Cortex of kidney (tissue), 1 donor: ENCODE measurements at places on chromosomes 5 and 9.

DNA sequence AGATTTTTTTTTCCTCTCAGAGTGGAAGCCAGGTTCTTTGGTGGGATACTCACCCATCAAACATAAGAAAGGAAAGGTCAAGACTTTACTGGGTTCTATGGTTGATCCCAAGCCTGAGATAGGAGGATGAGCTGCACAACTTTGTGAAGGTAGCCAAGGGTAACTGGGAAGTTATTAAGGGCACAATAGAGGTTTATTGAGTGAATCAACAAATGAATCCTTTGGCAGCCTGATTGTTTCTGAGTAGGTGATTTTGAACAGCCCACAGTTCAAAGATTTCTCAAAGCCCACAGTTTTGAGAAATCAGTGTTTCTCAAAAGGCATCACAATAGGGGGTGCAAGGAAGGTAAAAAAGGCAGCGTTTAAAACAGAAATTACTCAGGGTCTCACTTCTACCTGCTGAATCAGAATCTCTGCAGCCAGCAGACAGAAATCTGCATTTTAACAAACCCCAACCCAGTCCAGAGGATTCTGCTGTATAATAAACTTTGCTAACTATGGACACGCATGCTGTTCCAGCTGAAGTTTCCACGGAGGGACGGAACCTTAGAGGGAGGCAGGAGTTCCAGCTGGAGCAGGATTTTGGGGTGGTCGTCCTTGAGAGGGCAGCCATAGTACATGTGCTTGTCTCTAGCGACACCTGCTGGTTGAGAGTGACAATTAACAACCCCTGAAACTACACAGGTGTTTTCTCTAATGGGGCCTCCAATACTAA is 32.7 kb upstream of the FSD1L start:
- no peak for DNase-seq

GRCh38 chr9:36796671-36797419 is 224.2 kb downstream of the MELK start:
- no peak for DNase-seq

DNA sequence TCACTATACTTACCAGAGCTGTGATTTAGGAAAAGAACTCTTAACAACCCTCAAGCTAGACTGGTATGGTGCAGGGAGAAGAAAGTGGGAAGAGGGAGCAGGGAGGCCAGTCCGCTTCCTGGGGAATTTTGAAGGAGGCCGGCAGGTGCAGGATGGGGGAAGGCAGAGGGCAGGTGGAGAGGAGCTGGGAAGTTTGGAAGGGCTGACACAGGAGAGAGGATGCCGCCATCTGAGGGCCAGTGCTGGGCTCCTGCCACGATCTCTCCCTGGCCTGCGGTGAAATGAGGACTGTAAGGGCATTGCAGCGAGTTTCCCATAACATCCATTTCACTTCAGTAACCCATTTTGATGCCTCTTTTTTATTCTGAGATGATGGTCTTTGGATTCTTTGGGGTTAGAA is 8.9 kb downstream of the DAB2IP start:
- DNase-seq, result no peak

GRCh38 chr5:113202746-113203716 is 226.4 kb downstream of the DCP2 start:
- no peak for DNase-seq

- DNase-seq, result no peak
Observed at GRCh38 chr9:35448496-35448895, 41.4 kb upstream of the RUSC2 start.

GRCh38 chr5:36875051-36875789 is 1.3 kb upstream of the NIPBL start:
- DNase-seq, result no peak

GRCh38 chr9:112333639-112334431 is 416 bp upstream of the PTBP3 start:
- DNase-seq, result peak; percentile 44

DNA sequence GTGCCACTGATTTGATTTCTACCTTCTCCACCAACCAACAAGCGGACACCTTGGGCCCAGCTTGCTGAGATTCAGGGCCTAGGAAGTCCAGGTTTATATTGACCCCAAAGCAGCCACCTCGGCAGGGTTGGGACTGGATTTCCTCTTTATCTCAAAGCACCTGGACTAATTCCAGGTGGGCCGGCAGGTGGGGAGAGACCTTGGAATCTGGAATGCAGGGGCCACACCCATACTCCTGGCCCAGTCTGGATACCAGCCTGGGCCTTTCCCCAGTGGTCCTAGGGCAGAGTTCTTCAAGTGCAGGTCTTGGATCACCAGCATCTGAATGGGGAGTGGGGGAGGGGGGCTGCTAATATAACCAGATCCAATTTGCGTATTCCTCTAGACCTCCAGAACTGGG is 93.1 kb downstream of the PCDH1 start:
- DNase-seq, result no peak

DNA sequence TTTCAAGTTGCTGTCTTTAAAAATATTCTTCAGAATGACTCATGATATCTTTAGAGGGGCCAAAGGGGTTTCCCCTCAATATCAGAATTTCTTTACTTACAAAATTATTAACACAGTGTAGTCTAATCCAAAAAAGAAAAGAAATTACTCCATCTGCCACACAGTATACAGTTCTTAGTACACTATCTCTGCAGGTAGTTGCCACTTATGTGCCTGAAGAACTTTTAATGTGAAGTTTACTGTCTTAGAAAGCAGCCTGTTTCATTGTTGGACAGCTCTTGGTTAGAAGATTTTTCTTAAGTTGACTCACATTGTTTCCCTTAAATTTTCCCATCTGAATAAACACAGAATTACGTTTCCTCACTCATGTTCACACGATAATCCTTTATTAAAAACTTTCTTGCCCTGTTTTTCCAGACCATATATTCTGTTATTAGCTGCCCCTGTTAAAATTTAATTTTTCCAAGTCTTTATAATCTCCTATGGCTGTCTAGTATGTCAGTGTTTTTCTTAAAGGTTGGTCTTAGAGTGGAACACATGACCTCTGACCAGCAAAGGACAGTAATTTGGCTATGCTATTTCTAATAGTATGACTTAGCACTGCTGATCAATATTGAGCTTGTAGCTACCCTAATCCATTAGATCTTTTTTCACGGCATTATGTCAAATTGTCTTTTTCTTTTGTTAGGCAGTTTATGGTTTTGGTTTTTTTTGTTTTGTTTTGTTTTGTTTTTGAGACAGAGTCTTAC is 21.8 kb upstream of the FKTN start:
- no peak for DNase-seq

DNA sequence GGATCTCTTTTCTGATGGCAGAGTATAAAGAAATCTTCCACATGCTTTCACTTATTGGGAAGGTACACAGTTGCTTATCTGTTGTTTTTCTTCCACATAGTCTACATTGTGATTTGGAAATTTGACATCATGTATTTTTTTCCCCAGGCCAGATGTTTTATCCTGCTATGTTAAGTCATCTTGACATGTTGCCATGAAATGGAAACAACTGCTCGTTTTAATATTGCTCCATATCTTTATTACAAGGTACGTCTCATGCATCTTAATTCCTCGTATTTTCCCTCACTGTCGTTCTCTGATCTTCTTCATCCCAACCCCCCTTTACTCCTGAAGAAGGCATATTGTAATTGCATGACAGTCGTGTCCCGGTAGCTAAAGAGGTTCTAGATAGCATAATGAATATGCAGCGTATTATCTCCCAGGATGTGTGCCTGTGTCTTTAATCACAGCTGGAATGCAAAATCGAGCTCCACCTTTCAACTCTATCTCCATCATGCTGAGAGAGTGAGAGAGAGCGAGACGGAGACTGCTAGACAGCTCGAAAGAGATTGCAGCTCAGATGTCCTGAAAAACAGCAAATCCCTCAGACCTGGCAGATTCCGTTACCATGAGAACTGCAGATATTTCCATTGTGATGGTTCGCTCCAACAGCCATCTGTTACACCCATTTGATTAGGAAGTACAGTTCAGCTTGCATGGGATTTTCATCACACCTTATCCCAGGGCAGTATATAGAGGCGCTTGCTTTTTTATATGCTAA is 281.7 kb downstream of the TMEM38B start:
- no peak for DNase-seq

DNA sequence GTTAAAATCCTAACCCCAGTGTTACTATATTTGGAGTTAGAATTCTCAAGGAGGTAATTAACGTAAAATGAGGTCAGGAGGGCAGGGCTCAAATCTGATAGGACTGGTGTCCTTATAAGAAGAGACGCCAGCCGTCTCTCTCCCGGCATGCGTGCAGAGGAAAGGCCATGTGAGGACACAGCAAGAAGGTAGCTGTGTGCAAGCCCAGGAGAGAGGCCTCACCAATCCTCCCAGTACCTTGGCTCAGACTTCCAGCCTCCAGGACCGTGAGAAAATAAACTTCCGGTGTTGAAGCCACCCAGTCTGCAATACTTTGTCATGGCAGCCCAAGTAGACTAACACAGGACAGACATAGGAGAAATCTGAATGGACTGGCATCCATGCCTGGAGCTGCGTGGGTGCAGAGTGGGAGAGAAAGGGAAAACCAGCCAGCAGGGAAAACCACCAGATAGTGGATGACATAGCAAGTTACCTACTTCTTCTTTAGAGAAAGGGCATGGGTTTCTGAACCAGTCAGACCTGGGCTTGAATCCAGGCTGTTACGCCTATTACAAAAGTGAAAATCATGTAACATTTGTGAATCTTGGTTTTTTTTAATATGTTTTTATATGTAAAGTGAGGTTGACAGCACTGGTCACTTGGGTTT is 89.2 kb downstream of the FSTL4 start:
- no peak for DNase-seq

- no peak for DNase-seq
Observed at GRCh38 chr9:112249277-112249676, 74.2 kb upstream of the SUSD1 start.

DNA sequence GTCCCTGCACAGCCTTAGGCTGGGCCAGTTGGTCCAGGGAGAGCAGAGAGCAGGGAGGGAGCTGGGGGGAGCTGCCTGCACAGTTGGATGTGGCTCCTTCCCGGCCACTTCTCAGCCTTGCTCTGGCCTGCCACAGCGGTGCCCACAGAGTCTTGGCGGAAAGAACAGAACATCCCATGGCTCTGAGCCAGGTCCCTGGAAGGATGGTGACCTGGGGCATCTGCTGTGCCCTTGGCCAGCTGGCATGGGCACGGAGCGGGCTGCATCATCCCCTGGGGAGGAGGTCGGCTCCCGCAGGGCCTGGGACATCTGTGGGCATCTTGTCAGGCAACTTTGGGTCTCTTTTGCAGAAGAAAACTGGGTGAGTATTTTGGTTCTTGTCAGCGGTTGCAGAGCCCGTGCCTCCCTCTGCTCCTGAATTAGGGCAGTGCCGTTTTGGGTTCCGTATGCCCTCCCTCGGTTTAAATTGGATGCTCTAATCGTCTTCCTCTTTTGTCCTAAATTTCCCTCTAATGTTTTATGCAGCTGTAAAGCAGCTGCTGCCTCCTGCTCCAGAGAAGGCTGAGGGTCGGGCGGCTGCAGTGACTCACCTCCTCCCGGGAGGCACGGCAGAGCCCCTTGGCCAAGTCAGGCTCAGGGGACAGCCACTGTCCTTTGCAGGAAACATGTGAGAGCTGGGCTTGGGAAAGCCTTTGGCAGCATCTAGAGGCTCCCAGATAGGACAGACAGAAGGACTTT is 10.5 kb upstream of the NACC2 start:
- no peak for DNase-seq

DNA sequence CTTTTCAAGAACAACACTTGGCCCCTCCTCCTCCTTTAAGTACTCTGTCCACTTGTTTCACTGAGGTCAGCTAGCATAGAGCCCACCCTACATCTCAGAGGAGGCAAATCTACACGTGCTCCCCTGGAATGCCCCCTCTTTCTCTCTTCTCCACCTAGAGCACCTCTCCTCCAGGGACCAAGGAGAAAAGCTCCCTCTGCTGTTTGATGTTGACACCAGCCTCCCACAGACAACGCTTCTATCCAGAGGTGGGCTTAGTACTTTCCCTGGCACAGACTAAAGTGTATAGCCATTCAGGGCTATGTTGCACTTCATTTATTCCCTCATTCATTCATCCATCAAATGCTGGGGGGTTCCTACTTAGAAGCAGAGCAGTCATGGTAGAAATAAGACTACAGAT is 68.2 kb upstream of the TAF1L start:
- no peak for DNase-seq

DNA sequence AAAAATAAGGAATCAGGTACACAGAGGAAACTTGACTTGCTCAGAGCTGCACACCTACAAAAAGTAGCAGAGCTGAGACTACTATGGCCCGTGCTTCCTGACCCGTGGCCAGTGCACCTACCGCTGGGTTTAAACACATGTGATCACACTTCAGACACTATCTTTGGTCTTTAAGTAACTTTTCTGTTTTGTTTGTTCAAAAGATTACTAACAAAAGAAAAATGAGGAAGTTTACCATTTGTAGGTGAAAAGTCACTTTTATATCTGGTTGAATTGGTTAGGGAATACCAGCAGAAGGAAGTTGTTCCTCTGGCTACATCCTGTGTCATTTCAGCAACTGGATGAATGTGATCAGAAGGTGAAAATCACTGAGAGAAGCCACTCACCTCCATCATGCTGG is 6.5 kb upstream of the SYK start:
- DNase-seq, result no peak

DNA sequence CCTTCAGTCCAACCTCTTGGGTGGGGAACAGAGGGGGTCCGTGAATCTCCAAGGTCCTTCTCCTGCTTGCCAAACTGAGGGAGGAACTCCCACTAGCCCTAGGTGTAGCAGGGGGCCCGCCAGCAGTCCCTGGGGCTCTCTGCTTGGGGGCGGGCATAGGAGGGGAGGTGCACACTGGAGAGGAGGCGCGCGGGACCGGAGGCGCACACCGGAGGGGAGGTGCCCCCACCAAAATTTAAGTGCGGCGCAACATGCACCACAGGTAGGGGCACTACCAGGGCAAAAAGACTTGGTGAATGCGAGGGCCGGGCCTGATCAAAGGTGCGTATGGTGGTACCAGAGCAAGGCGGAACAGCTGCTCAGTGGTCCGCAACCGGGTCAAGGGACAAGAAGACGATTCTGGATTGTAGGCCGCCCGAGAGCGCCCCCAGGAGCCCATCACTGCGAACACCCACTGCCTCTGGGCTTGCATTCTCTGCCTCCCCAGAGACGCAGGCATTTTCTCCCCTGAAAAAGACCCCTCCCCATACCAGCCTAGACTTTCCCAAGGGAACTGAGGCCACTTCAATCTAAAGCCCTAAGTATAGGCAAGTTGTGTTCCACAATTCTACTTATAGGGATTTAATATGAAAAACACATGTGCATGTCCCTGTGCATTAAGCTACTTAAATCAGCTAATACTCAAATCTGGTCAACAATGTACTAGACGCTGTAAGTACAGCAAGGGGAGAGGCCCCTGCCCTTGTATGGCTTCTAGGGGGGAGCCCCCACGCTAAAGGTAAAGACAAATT is 50.6 kb downstream of the TGFBI start:
- no peak for DNase-seq

DNA sequence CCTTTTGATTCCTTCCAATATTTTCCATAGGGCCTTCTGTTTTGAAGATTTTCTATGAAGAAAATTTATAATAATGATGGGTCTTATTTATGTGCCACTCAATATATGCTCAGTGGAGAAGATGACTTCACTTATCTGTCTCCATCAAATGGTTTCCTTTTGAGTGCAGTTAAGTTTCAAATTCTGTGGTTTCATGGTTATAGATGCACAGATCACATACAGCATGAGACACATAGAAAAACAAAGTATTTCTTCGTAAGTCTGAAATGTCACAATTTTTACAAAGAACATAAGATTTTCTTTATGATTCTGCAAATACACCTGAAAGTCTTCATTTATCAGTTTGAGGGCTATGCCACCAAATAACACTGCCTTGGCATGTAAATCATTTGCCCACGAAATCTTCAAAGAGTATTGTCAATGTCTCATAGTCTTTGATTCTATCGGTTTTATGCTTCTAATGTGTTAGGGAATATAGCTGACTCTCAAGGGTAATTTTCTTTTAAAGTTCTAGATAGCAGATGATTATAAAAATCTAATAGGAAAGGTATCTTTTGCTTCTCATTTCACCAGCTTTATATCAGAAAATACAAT is 14.1 kb downstream of the CFAP95 start:
- DNase-seq, result no peak
